Activated CD4-positive, alpha-beta T cell treated with anti-CD3 and anti-CD28 coated beads for 36 hours (primary cell): ENCODE measurements at places on chromosomes 2 and 18.
A peak's percentile ranks its signal among the peaks of the same experiment; 100 is the strongest.

DNA sequence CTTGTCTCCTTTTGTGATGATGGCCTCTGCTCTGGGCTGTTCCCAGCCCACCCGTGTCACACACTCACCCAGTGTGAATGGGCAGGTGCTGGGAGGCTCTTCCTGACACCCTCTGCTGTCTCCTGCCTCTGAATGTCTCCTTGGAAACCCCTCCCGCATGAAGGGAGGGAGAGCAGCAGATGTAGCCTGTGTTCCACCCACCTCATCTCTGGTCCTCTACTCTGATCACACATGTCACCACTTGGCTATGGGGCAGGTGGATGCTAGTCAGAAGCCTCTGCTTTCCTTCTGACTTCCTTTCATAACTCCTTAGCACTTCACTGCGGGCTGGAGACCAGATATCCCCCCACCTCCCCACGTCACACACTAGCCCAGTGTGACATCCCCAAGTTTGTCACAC lies 23.9 kb downstream of the EFR3B start:
- H3K4me3 ChIP-seq, result no peak overlapping the region
- H3K4me1 ChIP-seq, result peaks cover 6% of the 10 kb centered on the region
- no peak overlapping the region for H3K27ac ChIP-seq
- no peak for DNase-seq

DNA sequence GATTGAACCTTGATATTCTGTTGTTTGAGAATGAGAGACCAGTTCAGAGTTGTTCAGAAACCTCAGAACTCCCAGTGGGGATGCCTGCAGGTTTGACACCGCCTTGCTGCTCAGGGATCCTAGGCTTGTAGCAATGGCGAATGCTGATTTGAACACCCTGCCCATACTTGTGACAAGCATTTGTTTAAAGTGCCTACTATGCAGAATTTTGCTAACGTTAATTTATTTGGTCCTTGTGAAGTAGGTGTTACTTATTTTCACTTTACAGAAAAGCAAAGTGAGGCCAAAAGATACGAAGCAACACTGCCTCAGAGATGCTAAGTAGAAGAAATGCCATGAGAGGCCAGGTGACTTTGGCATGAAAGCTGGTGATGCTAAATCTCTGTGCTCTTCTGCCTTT lies 32.3 kb downstream of the STON1 start:
- no peaks in the 10 kb centered on the region for H3K4me1 ChIP-seq
- H3K36me3 ChIP-seq, result no peaks in the 10 kb centered on the region
- no peak overlapping the region for H3K4me3 ChIP-seq
- H3K27ac ChIP-seq, result no peak overlapping the region
- no peaks in the 10 kb centered on the region for H3K27me3 ChIP-seq

DNA sequence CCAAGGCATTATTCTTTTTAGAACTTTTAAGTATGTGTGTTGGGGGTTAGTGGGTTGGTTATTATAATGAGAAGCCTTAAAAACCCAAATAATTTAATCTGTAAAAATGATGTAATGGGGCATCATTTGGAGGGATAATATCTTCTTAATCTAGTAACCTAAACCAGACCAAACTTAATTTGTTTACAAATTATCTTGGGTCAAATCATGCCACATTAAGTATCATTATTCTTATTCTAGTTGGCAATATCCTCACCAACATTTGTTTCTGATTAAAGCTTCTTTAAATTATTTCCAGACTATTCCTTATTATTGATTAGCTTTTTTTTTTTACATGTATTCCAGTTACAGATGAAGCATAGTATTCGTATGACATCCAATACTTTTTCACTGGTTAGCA lies 85.5 kb upstream of the VWC2L start:
- H3K27ac ChIP-seq, result no peak overlapping the region
- H3K27me3 ChIP-seq, result no peaks in the 10 kb centered on the region
- no peaks in the 10 kb centered on the region for H3K4me1 ChIP-seq
- no peak for DNase-seq

GRCh38 chr2:237873421-237873831 lies 14.0 kb downstream of the RAMP1 start:
- H3K27me3 ChIP-seq, result peaks cover 18% of the 10 kb centered on the region
- peak; percentile 36 for DNase-seq
- H3K27ac ChIP-seq, result no peak overlapping the region
- no peaks in the 10 kb centered on the region for H3K36me3 ChIP-seq
- H3K4me1 ChIP-seq, result peaks cover 15% of the 10 kb centered on the region
- H3K4me3 ChIP-seq, result no peak overlapping the region

- H3K36me3 ChIP-seq, result no peaks in the 10 kb centered on the region
- no peak for DNase-seq
Observed at GRCh38 chr18:62651276-62652056, 63.9 kb upstream of the PHLPP1 start.

DNA sequence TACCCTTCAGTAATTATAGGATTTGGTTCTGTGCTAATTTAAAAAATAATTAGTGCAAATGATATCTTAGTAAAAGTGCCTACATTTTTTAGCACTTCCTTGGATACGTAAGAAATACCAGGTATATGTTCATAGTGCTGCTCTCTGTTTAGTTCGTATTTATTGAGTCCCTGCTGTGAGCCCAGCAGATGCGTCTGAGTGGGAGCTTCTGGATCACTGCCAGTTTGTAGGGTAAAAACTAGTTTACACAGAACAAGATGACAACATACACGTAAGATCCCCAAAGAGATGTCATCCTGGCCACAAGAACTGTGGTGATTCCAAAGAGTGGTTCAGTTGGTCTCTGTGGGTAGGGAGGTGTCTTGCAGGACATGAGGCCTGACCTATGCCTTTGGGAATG lies 103.2 kb downstream of the CTIF start:
- no peak for DNase-seq
- H3K27me3 ChIP-seq, result peaks cover 2% of the 10 kb centered on the region
- H3K27ac ChIP-seq, result no peak overlapping the region
- H3K4me1 ChIP-seq, result no peaks in the 10 kb centered on the region
